ENCODE measurements at places on chromosomes 7 and 10.

DNA sequence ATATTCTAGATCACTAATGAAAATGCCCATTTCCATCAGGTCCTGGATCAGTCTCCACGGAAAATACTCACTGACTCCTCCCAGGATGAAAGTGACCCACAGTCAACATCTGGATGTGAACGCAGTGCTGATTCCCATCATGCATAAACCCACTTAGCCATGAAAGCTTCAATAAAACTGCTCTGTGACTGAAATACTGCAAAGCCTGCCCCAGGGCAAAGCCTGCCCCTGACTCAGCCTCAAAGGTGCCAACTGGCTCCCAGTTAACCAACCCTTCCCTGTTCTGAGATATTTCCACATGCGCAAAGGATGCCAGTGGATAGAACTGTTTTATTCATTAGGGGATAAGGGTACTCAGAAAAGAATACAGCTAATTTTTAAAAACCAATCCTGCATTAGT lies 24.0 kb downstream of the OSBPL3 start:
- no peak for DNase-seq

DNA sequence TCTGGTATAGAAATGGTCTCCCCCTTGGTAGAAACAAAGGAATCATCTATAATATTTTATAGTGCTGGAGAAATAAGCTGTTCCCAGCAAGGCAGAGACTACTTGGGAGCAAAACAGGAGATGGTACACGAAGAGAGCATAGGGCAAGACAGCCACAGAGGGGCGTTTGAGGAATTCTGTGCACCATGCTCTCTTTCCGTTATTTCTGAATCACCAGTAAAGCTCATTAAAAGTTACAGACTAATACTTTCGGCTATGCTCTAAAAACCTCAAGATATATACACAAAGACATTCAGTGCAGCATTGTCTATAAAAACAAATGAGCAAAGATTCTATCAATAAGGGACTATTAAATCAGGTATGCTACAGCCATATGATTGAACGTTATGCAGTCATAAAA lies 68.5 kb upstream of the FHIP2A start:
- no peak for DNase-seq

- no peak for DNase-seq
Measured at GRCh38 chr10:102704915-102705314, 9.3 kb downstream of the ARL3 start.

GRCh38 chr10:98433881-98434732 lies 12.6 kb downstream of the HPS1 start:
- DNase-seq, result no peak

GRCh38 chr7:135197343-135197742 lies 14.0 kb downstream of the WDR91 start:
- no peak for DNase-seq

GRCh38 chr10:27494116-27494805 lies 9.8 kb upstream of the RAB18 start:
- no peak for DNase-seq

DNA sequence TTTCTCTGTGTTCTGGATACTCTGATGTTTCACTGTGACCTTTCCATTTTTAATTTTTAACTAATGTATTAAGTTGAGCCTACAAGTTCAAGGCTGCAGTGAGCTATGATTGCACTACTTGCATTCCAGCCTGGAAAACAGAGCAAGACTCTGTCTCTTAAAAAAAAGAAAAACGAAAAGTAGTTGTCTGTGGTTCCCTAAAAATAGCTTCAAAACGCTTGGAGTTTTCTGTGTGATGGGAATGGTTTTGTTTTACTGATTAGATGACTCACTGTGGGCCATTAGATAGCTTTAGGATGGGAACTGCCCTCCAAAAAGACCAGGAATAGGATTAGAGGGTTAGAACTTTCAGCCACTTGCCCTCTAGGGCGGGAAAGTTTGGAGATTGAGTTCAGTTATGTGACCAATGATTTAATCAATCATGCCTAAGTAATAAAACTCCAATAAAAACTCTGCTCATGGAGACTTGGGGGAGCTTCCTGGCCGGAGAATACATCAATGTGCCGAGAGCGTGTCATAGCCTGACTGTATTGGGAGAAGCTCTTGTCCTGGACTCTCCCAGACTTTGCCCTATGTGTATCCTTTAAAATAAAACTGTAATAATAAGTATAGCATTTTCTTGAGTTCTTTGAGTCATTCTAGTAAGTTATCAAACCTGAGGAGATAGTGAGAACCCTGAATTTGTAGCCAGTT lies 147.1 kb downstream of the LYZL1 start:
- DNase-seq, result no peak

DNA sequence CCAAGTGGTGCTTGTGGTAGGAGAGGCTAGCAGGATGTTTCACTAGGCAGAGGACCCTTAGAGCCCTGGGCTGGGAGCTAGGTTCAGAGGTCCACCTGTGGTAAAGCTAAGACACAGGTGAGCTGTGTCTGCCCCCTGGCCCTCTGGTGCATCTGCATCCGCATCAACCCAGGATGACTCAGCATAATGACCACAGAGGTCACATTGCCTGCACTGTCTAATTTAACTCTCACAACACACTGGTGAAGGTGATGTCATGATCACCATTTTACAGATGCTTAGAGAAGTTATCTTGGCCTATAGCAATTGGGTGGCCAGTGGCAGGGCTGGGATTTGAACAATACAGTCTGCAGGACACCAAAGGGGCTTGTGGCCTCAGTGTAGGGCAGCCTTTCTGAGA lies 33.1 kb downstream of the HABP2 start:
- no peak for DNase-seq
